Stimulated activated CD4-positive, alpha-beta T cell treated with anti-CD3 and anti-CD28 coated beads, Interleukin-15, amount 100 ng/mL, for 24 hours (primary cell): ENCODE measurements at places on chromosomes 4 and X.

GRCh38 chr4:73908965-73909364 lies 39.8 kb downstream of the CXCL1 start:
- no peak for DNase-seq

DNA sequence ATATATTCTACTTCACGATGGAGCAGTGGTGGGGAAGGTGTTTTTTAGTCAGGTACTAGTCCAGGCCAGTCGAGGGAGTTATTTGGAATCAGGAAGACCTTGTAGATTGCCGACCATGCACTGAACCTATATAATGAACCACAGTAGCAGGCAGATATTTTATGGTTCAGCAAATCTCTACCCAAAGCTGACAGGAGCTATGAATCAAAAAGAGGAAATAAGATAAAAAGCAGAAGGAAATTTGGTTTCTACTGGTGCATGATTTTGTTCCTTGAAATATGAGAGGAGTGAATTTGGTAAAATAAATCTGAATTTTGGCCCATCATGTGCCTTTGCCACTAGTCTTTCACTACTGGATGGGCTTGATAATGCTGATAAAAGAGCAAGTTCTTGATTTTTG lies 924.3 kb upstream of the DIAPH2 start:
- DNase-seq: no peak

GRCh38 chr4:22607382-22607781 lies 85.4 kb upstream of the GBA3 start:
- DNase-seq: peak; percentile 57

DNA sequence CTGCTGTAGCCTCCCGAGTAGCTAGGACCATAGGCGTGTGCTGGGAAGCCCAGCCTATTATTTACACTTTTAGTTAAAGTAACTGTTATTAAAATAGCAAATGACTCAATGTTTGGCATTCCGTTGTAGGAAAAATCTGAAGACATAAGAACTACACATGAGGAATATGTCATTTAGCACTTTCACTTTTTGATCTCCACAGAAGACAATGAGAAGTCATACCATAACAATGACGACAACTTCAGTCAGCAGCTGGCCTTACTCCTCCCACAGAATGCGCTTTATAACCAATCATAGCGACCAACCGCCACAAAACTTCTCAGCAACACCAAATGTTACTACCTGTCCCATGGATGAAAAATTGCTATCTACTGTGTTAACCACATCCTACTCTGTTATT lies 6.7 kb downstream of the GPR34 start:
- DNase-seq: peak; percentile 8

DNA sequence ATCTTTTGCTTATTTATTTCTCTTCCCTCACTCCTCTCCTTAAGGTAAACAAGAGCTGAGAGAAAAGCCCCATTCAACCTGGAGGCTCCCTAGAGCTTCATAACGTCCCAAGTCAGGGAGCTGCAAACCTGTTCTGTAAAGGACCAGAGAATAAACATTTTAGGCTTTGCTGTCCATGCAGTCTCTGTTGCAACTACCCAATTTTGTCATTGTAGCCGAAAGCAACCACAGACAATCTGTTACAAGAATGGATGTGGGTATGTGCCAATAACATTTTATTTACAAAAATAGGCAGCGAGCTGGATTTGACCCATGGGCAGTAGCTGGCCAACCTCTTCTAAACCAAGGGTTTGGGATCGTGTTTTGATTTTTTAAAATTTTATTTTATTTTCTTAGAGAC lies 71.3 kb upstream of the TBL1X start:
- no peak for DNase-seq

DNA sequence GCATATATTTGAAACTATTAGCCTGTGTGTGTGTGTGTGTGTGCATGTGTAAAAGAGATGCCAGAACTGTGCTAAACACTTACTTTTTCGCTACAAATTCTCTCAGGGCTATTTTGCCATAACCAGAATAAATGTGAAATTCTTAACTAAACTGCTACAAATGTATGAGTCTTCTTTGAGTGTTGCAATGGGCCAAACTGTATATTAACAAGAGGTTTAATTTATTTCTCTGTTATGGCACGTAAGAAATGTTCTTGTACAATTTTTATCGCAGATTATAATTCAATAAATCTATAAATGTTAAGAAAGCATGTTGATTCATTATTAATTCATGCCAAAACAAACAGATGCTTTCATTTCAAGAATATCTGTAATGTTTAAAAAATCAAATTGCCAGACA lies 454.5 kb upstream of the PCDH7 start:
- no peak for DNase-seq

GRCh38 chr4:182062458-182062857 lies 180.7 kb upstream of the TENM3 start:
- no peak for DNase-seq

GRCh38 chr4:150305995-150306394 lies 227.8 kb downstream of the DCLK2 start:
- no peak for DNase-seq

DNA sequence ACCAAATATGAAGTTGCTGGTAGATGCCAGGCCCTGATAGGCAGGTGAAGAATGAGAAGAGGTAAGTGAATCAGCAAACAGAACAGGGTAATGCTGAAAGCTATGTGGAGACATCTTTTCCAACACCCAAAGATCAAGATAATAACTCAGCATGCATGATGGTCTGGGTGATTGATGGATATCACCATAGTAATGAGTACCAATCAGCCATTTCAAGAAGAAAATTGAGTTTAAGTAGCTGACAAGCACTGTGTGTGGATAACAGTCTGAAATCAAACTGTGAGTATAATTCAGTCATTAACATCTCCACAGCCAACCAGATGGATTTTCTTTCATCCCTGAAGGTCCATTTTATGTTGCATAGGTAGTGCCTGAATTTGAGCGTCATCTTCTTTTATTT lies 289.6 kb upstream of the SMIM31 start:
- DNase-seq: no peak

DNA sequence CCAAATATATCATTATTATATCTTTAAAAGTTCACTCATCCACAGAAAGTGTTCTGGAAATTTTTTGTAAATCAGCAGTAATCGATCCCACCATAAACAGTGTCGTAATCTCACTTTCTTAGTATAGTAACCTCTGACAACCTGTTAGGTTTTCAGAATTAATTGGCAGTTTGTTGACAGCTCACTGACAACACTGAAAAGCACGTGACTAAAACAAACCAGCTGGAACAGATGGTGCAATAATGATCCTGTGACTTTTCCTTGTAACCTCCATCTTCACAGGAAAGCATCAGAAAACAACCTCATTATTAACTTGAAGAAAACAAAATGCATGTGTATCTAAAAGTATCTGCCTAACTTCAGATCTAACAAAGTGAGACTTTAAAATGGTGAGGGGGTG lies 48.5 kb downstream of the FSTL5 start:
- no peak for DNase-seq

GRCh38 chrX:105191878-105192277 lies 28.6 kb downstream of the TEX13A start:
- no peak for DNase-seq

DNA sequence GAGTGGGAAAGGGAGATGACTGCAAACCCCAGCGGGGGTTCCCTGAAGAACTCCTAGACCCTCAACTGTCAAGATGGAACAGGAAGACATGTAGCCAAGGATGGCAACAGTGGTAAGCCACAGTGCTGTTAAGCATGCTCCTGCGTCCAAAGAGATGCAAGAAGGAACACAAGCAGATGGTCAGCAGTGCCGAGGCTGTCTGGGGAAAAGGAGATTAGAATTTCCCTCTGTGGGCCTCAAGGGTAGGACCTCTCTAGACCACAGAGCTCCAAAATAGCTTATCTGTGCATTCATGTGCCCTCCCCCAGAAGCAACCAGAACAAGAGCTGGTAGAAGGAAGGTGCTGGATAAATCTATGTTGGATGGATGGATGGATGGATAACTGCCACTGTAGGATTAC lies 82.0 kb upstream of the CPEB2 start:
- DNase-seq: no peak

GRCh38 chrX:72107841-72108595 lies 23.7 kb downstream of the RTL5 start:
- DNase-seq: no peak

DNA sequence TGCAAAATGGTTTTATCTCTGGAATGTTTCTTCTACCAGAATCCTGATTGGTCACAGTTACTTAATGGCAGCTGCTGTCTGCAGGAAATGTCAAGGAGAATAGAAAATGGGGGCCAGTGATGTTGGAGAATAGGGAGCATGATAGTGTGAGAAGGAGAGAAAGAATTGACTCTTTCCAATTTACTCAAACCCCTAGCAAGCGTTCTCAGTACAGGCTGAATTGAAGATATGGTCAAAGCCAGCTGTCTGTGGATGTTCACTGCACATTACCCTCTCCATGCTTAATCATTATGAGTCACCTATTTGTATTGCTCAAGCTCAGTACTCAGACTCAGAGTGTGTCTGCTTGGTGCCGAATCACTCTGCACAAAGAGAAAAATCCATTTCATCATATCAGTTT lies 57.8 kb upstream of the FAM47B start:
- no peak for DNase-seq

GRCh38 chr4:35250761-35251160 lies 993.6 kb downstream of the ARAP2 start:
- no peak for DNase-seq

DNA sequence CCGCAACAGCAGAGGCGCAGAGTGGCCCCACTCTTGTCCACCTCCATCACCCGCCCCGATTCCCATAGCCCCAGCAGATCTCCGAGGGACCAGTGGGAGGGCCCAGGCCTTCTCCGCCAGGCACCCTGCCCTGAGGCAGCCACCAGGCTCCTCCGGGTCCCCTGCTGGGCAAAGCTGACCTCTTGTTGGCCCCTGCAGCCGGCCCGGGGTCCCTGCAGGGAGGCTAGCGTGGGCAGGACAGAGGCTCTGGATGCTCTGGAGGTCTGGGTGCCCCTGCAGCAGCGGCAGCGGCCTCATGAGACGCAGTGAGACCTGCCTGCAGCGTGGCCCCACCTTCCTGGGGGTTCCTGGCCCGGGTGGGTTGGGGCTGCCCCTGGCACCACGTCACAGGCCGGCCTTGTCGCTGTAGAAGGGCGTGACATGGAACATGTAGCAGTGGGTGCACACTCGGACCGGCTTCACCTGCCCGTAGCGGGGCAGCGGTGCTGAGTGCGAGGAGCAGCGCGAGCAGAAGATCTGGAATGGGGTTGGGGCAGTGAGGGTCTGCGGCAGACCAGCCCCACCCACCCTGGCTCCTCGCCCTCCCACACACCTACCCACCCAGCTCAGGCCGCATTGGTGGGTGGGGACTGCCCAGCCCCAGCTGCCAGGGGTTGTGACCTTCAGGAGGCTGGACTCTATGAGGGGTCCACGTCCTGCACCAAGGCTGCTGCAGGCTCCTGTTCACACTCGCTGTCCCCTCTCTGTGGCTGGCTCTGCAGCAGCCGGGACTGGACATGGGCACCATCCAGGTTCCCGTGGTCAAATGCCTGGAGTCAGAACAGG lies 8.6 kb upstream of the MXD4 start:
- DNase-seq: no peak

DNA sequence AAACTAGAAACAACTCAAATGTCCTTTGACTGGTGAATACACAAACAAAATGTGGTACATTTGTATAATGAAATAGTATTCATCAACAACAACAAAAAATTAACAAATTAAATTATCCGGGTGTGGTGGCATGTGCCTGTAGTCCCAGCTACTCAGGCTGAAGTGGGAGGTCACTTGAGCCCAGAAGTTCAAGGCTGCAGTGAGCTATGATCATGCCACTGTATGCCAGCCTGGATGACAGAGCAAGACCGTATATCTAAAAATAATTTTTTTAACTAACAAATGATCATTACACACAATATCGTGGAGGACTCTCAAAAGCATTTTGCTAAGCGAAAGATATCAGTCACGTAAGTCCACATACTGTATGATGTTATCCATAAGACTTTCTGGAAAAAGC lies 71.6 kb upstream of the SORBS2 start:
- no peak for DNase-seq

DNA sequence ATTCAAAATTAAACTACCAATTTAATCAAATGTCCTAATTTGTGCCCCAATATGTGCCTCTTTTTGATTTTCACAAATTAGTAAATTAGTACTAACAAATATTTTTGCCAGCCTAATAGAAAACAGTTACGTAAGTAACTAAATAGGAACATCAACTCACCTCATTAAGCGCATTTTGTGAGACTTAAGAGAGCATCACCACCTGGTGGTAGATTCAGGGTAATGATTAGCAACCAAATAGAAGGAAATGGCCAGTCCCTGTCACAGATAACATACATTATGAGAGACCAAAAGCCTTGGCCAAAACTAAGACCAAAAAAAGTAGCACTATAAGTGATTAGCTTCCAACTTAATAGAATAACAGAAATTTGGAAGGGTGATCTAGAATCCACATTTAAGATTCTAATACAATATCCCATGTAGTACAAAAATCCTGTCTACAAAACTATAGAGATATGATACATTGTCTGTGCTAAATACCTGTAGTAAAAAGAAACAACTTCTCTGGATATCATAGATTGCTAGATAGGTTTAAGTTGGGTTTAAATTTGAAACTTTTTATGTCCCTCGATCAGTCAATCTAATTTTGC lies 46.7 kb downstream of the C4orf46 start:
- no peak for DNase-seq

- DNase-seq: peak; percentile 67
These were observed 98.3 kb upstream of the MAOA start for GRCh38 chrX:43557792-43558191.

DNA sequence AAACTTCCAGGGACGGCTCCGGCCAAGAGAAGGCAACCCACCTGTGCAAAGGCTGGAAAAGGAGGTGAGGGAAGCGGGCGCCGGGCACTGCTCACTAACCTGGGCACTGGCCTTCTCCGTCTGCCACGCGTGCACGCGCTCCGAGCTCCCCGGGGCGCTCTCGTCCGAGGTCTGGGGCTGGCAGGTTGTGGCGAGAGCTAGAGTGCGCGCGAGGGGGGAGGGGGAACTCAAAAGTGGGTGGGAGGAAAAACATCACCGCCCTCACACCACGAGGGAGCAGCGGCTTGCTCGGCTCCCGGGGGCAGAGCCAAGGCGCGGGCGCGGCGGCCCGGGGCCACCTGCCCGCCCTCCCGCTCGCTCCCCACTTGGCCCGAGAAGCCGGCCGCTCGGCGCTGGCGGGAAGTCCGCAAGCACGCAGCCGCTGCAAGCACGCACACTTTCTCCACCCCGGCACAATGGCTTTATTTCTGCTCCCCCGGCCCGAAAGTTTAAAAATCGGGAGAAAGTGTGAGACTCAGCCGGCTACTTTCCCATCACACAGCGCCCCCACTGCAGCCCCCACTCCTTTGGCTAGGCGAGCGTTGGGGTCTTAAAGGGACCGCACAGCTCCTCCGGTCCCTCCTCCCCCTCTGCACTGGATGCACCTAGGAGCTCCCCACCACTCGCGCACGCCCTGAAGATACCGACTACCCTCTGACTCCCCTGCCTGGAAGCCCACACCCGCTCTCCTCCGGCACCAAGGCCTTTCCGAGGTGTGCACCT lies at the start of gene CHRDL1:
CHRDL1 (minus strand) TSS at position 173 of the 762 bp plus-strand sequence. CDS start 3,636 bp downstream, outside the sequence.
- peak; percentile 3 for DNase-seq

GRCh38 chrX:126165721-126166461 lies at the start of gene DCAF12L2:
TSS of gene DCAF12L2 (minus strand) at chrX:126166289. CDS start at chrX:126165924, 365 bp downstream.
- peak; percentile 6 for DNase-seq

- no peak for DNase-seq
These were observed 18.5 kb downstream of the NELFA start for GRCh38 chr4:1990348-1990645.
